ENCODE measurements at places on chromosomes 6 and 20.

DNA sequence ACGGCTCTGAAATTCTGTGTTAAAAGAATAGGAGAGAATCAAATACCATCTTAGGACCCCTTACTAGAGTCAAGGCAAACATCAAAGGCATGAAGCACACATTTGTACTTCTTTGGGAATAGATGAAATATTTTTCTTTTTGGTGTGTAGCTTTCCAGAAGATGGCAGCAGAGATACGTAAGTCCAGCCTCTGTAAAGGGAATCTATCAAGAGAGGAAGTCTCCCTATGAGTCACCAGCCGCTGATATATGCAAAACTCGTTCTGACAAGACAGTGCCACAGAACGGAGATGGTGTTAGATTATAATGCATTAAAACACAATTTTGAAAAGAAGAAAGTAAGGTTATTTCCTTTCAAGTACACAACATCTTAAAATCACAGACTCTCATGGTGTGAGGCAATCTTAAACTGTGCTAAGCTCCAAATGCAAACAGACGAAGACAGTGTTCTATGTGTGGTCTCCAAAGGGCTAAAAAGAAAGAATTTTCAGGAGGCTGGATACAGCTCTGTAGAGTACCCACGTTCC, 120.0 kb upstream of the AGPAT4 start:
- DNase-seq = no peak

DNA sequence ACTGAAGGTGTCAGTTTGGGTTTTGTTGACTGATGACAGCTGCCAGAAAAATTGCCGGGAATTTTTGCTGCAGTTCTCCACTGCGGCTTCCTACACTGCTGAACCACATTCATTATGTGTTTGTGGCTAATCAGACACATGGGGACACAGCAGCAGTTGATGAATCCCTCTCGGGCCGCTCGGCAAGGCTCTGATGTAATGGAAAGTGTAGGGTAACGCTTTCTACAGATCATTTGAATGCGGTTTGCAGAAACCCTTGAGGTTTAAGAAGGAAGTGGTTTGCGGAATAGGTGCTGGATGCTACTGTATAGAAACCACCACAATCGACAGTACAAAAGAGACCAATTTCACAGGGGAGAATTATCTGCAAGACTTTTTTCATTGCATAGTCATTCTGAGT, 138.7 kb upstream of the SASH1 start:
- DNase-seq = peak; percentile 2

- no peak for DNase-seq
These were observed 23.8 kb downstream of the PHACTR3 start for GRCh38 chr20:59628171-59628570.

GRCh38 chr6:30985490-30985889, 2.0 kb downstream of the MUC21 start:
- no peak for DNase-seq

GRCh38 chr6:110799189-110799588, 16.1 kb downstream of the CDK19 start:
- no peak for DNase-seq

- no peak for DNase-seq
These were observed 149.7 kb downstream of the KIF16B start for GRCh38 chr20:16423311-16424212.

DNA sequence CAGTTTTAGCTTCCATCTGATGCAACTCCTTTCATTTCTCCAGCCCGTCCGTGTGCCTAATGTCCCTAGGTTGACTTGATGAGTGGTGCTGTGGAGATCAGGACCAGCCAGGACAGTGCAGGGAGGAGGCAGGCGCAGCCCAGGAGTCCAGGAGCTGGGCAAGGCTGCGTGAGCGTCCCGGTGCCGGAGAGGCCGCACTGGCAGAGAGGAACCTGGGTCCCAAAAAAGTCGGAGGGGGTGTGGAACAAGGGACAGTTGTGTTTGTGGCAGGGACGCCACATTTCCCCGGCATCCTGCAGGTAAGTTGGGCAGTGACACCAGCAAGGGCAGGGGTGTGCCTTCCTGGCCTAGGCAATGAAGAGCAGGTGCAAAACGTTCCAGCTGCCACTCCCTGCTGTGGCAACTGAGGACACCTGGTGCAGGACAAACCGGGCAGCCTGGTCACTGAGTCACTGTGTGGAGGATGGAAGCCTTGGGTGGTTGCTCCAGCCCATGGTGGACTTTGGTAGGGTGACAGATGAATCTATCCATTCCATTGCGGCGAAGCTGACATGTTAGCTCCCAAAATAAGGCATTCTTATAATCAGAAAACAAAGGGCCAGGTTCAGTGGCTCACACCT, 53.2 kb downstream of the RAMACL start:
- no peak for DNase-seq

- DNase-seq = no peak
These were observed 51.0 kb downstream of the FAM184A start for GRCh38 chr6:119027465-119027864.

DNA sequence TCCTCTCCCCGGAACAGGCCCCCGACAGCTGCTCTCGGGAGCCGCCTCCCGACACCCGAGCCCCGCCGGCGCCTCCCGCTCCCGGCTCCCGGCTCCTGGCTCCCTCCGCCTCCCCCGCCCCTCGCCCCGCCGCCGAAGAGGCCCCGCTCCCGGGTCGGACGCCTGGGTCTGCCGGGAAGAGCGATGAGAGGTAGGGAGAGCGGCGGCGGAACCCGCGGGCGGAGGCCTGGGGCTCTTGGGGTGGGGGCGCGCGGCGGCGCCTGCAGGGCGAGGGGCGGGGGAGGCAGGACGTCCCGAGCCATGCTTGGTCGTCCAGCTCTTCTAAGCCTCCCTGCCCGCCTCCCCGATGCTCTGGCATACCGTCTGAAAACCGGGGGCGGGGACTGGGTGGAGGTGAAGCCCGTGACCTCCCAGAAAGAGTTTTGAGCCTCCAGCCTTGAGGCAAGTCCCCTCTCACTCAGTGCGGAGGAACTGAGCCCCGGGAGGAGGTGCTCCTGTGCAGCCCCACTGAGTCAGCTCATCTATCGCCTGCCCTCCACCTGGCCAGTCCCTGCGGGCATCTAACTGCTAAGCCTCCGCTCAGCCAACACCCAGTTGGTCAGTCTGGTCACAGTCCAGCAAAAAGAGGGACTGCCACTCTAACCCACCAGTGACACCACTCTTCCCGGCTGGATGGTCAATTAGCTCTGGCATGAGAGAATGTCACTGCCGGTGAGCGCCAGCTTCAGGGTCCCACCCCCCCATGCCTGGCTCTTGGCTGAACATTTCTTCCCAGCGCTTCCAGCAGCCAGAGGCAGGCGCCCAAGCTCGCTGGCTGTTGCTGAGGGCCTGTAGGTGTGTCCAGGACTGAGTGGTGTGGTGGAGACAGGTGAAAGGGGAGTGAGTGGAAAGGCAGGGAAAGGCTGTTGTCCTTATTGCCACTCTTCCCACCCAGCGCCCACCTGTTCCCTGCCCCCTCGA, 482 bp downstream of the DDR1 start:
- DNase-seq = no peak

- no peak for DNase-seq
These were observed 15.6 kb downstream of the STK4 start for GRCh38 chr20:44981736-44982406.

- DNase-seq = no peak
These were observed 406.2 kb upstream of the AGPAT4 start for GRCh38 chr6:161679980-161680538.

DNA sequence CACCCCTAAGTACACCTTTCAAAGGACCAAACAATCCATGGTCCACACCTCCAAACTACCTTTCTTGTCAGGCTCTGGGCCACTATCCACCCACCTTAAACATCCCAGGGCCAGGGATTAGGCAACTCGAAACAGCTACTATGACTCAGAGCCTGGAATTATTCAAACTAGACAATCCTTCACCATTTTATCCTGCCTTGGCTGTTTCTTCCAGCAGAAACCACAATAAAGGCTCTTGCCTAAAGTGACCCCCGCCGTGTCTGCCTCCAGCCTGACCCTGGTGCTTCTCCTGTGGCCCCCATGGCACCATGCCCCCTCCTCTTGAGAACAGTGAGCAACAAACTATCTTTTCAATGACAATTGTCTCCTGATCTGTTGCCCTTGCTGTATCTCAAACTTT, 195.5 kb downstream of the EPM2A start:
- no peak for DNase-seq

- DNase-seq = no peak
These were observed 41.3 kb downstream of the REV3L start for GRCh38 chr6:111441678-111442243.

DNA sequence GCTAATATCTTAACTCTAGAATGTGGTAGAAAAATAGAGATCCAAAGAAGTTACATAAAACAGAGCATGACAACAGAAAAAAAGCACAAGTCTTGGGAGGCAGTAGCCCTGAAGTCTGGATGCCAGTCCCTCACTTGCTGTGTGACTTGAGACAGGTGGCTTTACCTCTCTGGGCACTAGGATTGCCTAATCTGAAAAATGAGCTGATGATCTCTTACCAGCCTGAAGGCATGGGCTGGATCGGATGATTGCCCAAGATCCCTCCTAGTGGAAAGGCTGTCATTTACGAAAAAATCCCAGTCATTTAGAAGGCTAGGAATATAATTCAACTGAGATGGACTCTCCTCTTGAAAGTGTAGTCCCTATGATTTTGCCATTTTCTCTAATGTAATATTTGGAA, 10.9 kb upstream of the GCM1 start:
- DNase-seq = no peak

GRCh38 chr6:2542858-2543218, 207.9 kb downstream of the MYLK4 start:
- no peak for DNase-seq

- no peak for DNase-seq
These were observed 25.1 kb upstream of the TCFL5 start for GRCh38 chr20:62886709-62887058.

DNA sequence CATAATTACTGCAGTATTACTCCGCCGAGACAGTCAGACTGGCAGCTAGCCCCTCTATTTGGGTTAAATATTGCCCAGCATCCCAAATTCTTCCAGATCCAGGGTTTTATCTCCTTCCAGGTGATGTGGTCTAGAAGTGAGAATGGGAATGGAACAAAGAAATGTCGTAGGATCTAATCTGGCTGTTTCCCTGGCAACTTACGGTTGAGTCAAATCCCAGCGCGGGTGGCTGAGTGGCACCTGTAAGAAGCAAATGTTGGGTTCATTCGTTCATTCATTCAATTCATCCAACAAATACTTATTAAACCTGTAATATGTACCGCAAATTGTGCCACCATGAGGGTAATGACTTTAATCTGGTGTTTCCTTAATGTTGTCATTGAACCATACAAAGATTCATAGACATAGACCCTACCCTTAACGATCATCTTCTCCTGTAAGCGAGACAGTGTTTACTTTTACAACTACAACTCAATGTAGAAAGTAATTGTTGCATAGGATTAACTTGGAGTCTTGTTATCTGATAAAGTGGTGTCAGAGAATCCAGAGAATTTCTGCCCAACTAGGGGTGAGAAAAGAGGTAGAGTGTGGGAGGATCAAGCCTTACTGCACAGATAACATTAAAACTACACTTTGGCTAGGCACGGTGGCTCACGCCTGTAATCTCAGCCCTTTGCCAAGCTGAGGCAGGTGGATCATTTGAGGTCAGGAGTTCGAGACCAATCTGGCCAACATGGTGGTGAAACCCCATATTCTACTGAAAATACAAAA, 91.3 kb upstream of the ADGRF1 start:
- DNase-seq = no peak

- peak; percentile 73 for DNase-seq
These were observed at the start of gene LRRC1 for GRCh38 chr6:53794720-53795339. Gene LRRC1, plus strand, starts transcription at chr6:53795005. Its CDS starts 252 bp downstream, at chr6:53795257.

GRCh38 chr6:52994031-52994838, 849 bp downstream of the GSTA4 start:
- no peak for DNase-seq

GRCh38 chr20:64233725-64234124, 21.8 kb upstream of the PCMTD2 start:
- no peak for DNase-seq

DNA sequence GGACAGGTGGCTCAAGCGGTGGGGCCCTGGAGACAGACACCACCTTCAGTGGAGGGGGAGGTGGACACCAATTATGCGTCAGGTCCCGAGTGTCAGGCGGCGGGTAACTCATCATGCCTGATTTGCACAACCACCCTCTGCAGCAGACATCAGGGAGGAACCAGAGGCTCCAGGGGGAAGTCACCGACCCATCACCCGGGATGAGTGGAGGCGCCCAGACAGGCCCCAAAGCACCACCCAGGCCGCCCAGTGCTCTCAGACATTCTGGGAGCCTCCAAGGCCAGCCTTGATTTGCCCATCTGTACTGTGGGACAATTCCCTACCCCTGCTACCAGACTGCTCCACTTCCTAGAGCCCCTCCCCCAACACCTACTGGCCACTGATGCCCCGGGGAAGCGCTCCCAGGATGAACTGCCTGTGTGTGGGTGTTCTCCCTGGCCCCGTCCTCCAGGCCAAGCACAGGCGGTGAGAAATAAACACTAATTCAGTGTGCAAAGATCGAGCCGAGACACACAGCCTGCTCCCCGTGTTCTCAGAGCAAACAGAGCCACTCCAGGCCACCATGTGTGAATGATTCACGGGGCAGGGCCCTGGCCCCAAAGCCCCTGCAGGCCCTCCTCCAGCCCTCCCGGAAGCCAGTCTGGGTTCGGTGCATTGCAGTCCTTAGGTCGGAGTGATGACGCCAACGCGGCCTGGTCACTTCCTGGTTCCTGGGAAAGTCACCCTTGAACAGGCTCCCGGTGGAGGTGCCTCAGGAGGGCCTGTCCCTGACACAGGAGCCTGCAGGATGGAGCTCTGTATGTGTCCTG, 107.2 kb downstream of the ASXL1 start:
- DNase-seq = no peak

- no peak for DNase-seq
These were observed 179.5 kb downstream of the CDH26 start for GRCh38 chr20:60137657-60138245.

DNA sequence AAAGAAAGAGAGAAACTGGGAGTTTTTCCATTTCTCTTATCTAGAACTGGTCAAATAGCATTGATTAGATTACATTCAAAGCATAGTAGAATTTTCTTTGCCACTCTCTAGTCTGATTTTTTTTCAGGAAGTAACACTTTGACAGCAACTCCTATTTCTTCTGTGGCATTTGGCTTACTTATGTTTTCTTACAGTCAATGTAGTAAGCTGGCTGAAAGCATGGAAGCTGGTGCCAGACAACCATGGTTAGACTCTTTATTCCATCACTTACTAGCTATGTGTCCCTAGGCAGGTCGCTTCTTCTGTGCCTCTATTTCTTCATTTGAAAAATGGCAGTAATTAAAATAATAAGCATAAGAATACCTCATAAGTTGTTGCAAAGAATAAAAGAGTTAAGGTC, 54.2 kb upstream of the OPRM1 start:
- no peak for DNase-seq

All from stimulated activated CD4-positive, alpha-beta T cell treated with anti-CD3 and anti-CD28 coated beads, TNF-alpha, amount 100 ng/mL, for 1 hour (primary cell).